Cerebellar nuclear complex (tissue), 1 donor: ENCODE measurements at places on chromosomes 11 and 22.
A peak's percentile ranks its signal among the peaks of the same experiment; 100 is the strongest.

DNA sequence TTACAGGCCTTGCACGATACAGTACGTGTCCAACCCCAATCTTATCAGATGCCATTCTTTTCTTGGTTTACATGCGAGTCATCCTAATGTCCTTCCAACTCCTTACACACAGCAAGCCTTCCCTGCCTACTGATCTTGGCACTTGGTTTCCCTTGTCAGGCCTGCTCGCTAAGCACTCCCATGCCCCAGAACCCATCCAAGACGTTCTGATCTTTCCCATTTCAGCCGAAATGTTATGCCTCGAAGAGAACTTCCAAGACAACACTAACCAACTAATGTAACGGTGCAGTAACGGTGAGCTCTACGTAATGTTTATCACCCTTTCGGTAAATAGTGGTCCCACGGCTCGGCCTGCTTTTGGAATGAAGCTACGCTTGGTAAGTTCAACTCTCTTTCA is 521 bp downstream of the PES1 start:
- no peak for DNase-seq

GRCh38 chr11:71240865-71241691 is 11.3 kb downstream of the SHANK2 start:
- DNase-seq: no peak

DNA sequence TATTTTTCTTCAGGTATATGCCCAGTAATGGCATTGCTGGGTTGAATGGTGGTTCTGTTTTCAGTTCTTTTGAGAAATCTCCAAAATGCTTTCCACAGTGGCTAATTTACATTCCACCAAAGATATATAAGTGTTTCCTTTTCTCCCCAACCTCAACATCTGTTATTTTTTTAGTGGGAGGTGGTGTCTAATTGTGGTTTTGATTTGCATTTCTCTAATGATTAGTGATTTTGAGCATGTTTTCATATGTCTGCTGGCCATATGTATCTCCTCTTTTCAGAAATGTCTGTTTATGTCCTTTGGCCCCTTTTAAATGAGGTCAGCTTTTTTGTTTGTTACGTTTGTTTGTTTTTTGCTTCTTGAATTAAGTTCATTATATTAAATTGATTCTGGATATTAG is 760.2 kb downstream of the KCNA4 start:
- no peak for DNase-seq

- no peak for DNase-seq
Observed at GRCh38 chr11:65503949-65504673, 5.3 kb downstream of the MALAT1 start.

DNA sequence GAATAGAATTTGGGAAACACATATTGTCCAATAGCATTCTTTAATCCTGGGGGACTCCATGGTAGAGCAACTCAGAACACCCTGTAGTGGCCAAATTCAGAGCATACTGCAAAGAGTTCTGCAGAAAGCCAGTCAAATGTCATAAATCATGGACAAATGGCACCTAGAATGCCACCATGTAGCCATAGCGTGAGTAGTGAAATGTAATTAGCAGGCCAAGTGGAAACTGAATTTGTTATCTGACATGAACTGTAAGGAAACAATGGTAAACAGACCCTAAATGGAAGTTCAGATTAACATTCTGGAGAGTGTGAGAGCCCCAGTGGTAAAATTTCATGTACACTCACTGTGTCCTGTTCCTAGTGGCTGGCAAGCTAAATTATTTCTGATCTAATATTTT is 7.0 kb upstream of the PRSS23 start:
- DNase-seq: no peak

DNA sequence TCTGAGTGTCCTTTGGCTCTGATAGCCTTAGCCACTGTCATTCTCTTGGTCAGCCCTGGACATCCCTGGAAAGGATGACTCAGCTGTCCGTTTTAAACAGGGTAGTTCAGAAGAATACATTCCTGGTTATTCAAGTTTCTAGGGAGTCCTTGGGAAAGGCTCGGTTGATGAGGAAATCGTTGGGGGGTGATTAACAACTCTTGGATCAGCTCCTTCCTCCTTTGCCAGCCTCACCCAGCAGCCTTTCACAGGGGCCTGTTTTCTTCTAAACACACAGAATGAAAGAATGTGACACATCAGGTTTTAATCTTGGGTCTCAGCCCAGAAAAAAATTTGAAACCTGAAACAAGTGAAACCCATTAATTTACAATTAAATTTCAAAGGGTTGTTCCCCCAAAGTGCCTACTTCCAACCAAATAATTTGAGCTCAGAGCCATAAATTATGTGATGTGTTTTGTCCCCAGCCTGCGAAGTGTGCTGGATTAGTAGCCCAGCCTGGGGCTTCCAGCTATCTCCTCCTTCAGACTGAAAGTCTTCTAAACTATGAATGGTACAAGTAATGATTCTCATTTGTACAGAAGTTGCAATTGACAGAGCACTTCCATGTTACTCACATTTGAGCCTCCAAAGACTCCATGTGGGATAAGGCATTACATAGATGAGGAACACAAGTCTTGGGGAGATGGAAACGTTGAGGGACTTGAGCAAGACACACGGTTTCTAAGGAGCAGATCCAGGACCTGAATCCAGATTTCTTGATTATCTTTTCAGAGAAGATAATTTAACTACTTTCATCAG is 19.3 kb upstream of the MRGPRX2 start:
- no peak for DNase-seq

DNA sequence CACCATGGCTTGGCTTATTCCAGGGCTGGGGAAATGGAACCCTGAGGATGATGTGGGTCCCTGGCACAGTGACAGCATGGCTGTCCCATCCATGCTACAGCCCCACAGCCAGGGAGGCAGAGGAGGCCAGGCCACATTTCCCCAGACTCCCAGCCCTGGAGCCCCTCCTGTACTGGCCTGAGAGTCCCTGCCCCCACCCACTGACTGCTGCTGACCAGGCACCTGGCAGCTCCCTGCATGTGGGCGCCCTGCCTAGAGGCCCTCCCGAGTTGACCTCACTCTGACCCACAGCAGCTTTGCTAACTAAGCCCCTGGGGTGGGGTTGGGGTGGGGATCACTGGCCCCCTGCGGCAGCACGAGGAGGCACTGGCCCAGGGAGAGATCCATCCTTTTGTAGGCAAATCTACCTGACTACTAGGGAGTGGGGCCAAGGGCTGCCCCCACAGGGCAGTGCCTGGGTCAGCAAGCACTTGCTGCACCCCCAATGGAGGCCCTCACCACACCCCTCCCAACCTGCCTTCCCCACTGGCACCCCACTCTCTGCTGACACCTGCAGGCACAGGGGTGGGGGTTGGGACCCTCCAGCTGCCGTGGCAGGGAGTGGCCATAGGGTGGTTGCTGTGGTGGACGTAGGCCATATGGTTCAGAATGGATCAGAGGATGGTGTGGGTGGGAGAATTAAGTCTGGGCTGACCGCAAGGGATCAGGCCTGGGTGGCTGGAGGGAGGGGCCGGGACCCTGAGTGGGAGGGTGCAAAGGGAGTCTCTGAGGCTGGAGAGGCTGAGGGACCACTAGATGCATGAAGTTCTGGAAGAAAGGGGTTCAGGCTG is 17.4 kb downstream of the ARVCF start:
- no peak for DNase-seq

- DNase-seq: no peak
Observed at GRCh38 chr22:49566693-49567092, 261.0 kb downstream of the BRD1 start.

DNA sequence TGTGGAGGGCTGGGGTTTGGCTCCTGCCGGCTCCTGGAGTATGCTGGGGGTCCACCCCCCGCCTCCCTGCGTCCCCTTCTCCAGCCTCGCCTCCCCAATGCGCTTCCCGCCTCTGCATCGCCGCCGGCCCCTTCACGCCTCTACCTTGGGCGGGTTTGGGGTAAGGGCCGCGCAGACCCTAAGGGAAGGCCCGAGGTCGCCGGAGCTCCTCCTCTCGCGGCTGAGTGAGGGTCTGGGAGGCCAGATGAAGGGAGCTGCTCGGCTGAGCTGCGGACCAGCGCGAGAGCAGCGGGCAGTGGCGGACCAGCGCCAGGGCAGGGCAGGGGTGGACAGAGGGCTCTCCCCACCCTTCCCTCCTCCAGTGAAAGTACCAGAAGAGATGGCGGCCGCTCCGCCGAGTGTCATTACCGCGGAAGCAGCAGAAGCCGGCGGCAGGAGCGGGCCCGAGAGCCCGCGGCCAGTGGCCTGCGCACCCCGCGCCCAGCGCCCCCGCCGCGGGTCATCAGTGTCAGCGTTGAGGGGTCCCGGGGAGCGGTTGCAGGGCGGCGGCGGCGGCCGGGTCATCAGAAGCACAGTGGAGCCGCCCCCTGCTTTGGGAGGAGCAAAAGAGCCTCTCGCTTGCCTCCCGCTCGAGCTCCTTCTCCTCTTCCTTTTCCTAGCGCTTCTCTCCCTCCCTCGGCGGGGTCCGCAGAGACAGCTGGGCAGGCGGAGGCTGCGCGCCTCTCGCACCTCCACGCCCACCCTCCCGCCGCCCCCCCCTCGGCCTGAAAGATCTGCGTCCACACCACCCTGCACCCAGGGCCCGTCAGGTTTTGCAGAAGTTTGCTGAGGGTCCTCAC is 255.6 kb upstream of the CADM1 start:
- DNase-seq: no peak

DNA sequence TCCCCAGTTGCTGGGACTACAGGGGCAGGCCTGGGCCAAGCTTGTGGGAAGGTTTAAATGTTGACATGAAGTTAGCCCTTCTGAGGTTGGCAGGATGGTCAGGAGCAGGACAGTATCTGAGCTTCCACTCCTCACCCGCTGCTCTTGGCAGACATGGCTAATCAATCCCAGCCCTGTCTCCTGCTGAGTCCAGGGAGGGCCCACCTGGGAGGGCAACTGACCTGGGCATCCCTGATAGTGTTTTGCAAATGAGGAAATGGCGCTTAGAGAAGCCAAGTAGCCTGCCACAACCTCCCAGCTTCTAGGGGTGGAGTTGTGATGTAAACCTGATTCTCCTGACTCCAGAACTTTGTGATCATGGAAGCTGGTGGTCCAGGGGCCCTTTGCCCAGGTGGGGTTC is 16.7 kb downstream of the FLRT1 start:
- DNase-seq: no peak

DNA sequence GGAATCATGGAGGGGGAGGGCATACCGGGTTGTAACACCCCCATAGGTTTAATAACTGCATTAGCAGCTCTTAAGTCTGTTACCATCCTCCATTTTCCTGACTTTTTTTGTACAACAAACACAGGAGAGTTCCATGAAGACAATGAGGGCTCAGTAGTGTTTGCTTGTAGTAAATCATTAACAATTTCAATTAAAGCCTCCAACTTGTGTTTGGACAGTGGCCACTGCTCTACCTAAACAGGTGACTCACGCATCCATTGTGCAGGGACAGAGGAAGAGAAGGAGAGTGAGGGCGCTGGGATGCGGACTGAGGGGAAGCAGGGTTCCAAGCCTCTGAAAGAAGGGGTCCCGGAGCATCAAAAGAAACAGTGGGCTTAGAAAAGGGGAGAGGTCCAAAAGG is 21.3 kb upstream of the MTNR1B start:
- no peak for DNase-seq

DNA sequence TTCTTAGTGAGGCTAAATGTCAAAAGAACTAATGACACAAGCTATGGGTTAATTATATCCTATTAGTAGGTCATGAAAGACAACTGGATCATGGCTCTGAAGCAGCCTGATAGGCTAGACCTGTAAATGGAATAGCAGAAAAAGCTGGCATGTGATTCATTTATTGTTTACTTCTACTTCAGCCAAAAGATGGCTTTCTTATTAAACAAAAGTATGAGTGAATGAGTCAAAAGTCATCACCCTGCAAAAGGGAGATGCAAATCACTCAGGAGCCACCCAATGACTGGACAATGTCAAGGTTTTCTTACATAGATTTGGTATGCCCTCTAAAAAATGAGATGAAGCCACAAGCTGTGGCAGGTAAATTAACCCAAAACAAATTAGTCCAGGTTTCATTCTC is 138.0 kb downstream of the TRPC6 start:
- no peak for DNase-seq

DNA sequence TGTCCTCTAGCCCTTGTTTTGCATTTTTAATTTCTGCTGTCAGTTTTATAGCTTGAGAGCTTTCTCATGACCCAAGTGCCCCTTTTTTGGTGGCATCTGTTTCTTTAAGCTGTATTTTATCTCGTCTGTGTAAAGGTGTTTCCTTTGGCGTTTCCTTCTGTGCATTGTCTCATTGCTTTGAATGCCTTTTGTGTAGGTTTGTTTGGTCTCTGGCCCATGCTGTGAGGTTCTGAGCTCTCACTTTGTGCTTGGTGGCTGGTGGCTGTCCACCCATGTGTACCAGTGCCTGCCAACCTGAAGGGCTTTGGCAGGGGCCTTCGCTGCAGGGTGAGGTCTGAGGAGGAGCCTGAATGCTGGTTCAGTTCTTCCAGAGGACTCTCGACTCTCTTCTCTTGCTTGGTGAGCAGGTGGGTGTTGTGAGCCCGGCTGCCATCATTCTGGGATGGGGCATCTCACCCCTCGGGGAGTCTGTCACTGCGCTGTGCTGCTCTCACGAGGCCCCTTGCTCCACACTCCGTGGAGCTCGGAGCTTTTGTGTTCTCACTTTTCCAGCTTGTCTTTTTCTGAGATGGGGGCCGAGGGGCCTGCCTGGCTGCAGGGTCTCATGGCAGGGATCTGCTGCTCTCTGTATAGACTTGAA is 14.9 kb downstream of the AP2A2 start:
- no peak for DNase-seq

GRCh38 chr11:35003658-35004057 is 87.2 kb downstream of the PDHX start:
- no peak for DNase-seq

DNA sequence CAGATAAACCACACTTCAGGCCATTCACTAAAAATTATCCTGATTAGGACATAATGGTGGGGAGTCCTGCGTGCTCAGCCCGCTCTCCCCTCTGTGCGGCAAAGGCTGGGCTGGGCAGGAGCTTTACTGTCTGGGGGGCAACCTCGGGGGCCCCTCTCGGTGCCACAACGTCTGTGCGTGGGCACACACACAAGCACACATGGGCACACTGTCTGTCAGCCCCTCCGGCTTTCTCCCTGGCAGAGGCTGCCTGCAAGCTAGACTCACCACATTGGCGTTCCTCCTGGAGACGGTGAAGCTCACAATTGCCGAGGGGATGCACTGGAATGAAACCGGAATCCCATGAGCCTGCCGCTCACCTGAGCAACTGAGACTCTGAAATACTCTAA is 5.2 kb downstream of the MLC1 start:
- no peak for DNase-seq

DNA sequence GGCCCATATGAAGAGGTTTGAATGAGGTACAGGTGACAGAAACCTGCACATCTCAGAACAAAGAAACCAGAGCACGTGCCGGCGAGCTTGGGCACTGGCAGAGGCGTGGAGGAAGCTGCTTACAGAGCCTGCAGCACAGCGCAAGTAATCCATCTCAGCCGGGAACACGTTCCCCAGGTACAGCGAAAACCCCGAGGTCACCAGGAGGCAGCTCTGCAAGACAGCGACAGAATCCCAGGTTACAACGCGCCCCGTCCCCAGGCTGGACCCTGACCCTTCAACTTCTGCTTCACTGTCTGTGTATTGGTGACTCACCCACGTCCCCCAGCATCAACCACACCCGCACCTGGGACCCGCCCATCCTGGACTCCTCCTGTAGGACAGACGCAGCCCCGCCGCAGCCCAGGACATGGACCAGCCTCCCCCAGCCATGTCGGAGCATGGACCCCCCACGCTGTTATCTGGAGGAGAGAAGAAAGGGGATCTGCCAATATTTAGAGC is 2.2 kb downstream of the MLC1 start:
- no peak for DNase-seq

GRCh38 chr11:8168485-8169257 is at the start of gene RIC3:
RIC3 (minus strand) TSS chr11:8169025; CDS start chr11:8168989, 36 bp downstream.
- DNase-seq: peak; percentile 45

- no peak for DNase-seq
Observed at GRCh38 chr11:8025123-8025522, 38.0 kb downstream of the EIF3F start.

GRCh38 chr11:83671289-83671688 is 385.1 kb upstream of the CCDC90B start:
- no peak for DNase-seq

GRCh38 chr11:105334025-105334714 is 194.6 kb upstream of the CARD18 start:
- DNase-seq: no peak
